Sigmoid colon (tissue), 7 donors: ENCODE measurements at places on chromosomes 12 and 14. TPM values are rescaled to one million over a fixed set of nuclear protein-coding genes. Genes with fewer than 3 reads are reported as not detected.
A peak's percentile ranks its signal among the peaks of the same experiment; 100 is the strongest.

GPATCH2L gene
- total RNA-seq, result 76.4 TPM

E2F7 gene
- total RNA-seq, result not detected

SLC15A5 gene
- total RNA-seq, result not detected

DYRK2 gene
- 17.6 TPM for total RNA-seq

CCDC184 gene
- 1.7 TPM for total RNA-seq

PPP1R12A gene
- 528 TPM for total RNA-seq

SLC38A1 gene
- total RNA-seq, result 209 TPM

DNA sequence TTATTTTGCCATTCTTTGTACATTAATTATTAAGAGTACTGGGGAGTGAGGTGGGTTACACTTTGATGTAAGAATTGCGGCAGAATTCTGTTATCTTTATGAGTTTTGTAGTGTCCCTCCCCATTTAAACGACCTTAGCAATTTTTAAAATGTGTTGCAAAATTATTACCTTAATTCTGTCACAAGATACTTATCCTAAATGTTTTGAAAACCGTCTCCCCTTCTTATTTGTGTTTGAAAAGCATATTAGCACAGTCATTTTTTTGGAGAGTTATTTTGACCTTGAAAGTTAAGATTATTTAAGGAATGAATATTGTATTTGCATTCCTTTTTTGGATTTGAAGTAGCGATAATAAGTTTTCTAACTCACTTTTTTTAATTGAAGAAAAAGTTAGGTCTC, 2.2 kb downstream of the ARHGAP5 start:
- DNase-seq, result no peak

DNA sequence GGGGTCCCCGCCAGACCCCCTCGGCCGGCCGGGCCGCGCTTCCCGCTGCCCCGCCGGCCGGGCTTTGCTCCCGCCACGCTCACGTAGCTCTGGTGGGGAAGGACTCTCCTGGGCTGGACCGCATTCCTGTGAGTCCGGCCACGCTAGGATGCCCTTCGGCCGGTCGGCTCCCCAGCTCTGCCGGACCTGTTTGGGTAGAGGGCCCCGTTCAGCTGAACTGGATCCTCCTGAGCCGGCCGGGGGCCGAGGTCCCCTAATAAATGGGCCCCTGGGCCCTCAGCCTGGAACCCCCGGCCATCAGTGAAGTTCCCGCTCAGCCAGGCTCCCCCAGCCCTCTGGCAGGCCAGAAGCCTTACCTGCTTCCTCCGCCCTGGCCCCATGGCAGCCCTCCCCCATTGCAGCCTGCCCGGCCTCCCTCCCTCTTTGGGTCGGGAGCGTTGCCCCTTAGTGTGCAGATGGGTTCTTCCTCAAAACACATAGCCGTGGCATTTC, 593 bp downstream of the UNC119B start:
- DNase-seq, result peak; percentile 67

- no peak for DNase-seq
These were observed 849 bp upstream of the PLD4 start for GRCh38 chr14:104923640-104924420.

- no peak for DNase-seq
These were observed 614 bp upstream of the NACA start for GRCh38 chr12:56725723-56726102.

DNA sequence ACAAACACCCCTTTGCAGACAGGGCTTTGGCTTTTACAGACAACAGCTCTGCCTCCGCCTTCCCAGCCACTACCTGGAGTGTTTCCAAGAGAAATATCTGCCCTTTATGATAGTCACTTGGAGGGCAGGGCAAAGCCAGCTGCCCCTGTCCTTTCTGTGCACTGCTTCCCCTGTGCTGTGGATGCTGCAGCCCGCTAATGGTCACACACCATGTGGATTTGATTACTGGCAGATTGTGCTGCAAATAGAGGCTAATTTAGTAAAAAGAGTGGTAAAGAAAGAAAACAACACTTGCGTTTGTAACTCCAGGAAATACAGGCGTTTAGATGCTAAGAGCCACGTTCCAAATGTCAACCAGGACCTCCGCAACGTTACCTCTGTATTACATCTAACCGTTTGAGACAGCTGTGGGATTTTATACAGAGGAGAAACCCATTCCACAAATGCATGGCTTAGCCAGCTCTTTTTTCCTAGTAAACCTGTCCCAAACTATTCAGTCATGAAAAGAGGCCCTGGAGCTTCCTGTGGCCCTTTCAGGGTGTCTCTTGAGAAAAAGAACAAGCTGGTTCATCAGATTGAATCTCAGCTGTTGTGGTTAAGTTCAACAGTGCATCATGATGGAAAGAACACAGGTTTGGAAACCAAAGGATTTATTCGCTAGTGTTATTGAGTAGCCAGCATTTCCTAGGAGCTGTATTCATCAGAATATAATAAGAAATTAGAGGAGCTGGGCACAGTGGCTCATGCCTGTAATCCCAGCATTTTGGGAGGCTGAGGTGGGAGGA, 30.1 kb upstream of the PWP1 start:
- no peak for DNase-seq

DNA sequence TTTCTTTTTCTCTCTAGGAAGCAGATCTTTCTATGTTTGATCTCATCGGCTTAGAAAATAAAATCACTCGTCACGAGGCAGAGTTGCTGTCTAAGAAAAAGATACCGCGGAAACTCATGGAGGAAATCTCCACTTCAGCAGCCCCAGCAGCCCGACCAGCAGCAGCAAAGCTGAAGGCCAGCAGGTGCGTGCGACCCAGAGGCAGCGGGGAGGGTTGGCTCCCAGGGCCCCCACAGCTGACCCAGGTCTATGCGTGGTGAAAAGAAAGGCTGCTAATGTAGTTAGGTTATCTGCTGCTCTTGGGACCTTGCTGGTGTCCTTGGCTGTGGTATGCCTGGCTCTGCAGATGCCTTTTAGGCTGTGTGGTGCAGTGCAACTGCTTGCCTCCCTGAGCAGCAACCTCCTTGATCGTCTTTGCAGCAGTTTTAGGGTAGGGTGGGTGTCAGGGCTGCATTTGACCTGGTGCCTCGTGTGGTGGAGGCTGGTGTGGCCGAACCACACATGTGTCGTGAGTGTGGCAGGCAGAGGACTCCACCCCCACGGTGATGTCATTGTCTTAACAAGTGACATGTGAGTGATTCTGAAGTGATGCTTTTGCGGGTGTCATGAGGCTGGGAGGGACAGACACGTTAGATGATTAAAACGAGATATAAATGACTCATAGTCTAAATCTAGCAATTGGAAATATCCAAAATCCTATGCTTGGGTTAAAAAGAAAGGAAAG, 68.6 kb downstream of the EP400 start:
- DNase-seq, result no peak

DNA sequence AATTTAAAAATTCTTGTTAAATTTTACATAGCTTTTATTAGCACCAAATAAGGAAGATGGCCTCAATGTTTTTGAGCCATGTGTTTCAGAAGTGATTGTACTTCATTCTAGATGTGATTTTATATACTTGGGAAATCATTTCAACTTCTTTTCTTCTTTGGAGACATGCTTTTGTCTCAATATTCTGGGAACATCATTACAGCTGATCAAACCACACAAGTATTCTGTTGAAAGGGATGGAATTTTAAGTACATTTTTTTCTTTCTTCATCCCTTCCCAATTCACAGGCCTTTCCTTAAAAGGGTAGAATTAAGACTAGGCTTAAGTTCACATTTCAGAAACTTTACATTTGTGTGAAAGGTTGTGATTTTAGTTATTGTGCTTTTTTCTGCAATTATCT, 66.4 kb downstream of the PAPOLA start:
- no peak for DNase-seq

DNA sequence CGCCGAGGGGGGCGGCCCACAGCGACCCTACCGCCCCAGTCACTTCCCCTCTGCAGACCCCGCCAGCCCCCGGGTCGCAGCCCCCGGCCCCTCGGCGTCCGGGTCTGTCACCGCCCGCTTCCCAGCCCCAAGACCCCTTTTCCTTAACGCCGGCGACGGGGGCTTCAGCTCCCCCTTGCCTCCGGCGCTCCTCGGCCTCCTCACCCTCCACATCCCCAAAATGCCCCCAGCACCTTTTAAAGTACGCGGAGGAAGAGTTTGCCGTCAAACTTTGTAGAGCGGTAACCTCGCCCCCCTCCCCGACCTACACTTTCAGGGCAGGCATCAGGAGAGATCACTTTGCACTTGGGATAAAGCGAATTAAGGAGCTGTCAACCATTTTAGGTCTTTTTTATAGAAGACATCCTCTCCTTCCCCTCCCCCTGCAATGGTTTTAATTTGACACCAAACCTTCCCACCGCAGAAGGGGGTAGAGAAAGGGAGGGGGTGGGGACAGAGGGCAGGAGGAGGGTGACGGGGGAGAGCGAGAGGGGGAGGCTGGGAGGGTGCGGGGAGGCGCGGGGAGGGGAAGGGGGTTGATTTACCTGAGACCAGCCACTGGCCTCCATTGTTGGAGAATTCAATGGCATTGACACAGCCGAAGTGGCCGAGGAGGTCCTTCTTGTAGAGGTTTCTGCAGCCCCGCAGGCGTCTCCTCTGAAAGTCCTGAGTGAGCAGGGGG, 578 bp downstream of the DCAF5 start:
- DNase-seq, result no peak

DNA sequence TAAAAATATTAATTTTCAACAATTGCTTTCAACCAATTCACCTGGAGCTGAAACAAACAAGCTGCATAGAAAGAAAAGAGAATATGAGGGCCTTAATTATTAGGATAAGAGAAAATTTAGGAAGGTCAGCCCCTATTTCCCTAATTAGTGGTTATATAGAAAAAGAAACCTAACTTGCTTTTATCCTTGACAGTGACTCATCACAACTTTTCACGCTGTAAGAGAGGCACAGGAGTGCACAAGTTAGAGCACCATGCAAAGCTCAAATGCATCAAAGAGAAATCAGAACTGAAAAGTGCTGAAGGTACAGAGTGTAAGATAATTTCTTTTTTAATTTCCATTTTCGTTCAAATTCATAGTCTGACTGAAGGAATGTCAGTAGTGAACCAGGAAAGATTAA, 4.7 kb downstream of the CLEC4D start:
- DNase-seq, result no peak

GRCh38 chr12:120119271-120119973, 2.9 kb upstream of the RAB35 start:
- no peak for DNase-seq

GRCh38 chr14:21309238-21309636, 29.4 kb downstream of the RPGRIP1 start:
- DNase-seq, result no peak

DNA sequence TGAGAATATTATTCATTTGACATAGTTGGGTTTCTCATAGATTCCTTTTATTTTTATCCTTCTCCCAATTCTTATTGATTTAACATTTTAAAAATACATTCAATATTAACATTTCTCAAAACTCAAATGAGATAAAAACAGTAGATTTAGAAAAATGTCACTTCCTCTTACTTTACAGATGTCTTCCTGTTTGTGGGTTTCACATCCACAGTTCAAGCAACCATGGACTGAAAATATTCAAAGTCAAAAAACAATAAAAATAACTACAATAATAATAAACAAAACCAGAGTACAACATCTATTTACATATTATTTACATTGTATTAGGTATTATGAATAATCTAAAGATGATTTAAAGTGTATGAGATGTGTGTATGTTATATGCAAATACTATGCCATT, 111.3 kb upstream of the SLC16A7 start:
- DNase-seq, result no peak

- DNase-seq, result no peak
These were observed 27.1 kb downstream of the PLEKHG7 start for GRCh38 chr12:92729773-92730305.

- peak; percentile 83 for DNase-seq
These were observed at the start of gene PGF for GRCh38 chr14:74955229-74956026. PGF (minus strand) TSS chr14:74955597; CDS start chr14:74955242, 355 bp downstream.

DNA sequence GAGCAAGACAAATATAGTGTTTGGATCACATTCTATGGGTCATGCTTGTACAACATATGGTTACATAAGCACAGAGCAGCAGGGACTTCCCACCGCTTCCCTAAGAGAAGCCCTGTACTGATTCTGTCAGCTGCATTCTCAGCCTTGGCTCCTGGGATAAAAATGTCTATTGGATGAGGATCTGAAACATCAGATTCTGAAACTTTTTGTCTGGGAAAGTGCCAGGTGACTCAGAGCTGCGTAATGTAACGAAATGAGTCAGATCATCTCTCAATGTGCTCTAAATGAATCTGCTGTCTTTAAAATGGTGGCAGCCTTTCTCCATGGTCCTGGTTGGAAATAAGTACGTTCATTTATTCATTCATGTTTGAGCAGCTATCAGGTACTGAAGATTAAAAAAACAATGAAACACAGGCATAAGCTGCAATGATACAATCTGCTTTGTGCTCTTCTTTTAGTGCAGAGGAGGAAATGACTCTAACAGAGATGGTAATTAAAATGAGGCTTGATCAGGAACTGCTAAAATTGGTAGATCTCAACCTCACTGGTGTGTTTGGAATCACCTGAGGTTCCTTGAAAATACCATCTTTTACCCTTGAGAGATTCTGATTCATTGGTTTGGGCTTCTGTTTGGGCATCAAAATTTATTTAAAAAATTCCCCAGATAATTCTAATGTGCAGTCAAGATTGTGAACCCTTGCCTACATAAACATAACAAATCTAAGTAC, 99.1 kb upstream of the NAP1L1 start:
- no peak for DNase-seq

DNA sequence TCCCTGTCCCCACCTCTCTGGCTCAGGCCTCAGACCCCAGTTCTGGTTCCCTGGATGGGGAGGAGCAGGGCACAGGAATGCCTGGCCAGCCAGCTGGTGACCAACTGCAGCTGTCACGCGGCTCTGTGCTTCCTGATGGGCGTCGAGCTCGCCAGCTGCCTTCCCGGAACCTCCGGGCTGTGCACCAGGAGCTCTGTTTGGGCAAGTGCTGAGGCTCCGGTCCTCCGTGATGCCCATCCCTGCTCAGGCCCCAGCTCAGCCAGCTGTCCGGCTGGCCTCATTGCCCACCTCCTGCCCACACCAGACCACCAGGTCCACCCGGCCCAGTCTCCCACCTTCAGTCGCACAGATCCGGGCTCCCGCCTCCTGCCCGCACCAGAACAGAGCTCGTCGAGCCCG, 4.8 kb downstream of the IFFO1 start:
- peak; percentile 88 for DNase-seq

- DNase-seq, result no peak
These were observed 66.4 kb upstream of the FLRT2 start for GRCh38 chr14:85463512-85463911.

- DNase-seq, result no peak
These were observed 113.6 kb downstream of the TAOK3 start for GRCh38 chr12:118259079-118259478.

- no peak for DNase-seq
These were observed 177.9 kb downstream of the PPM1H start for GRCh38 chr12:62757048-62757447.

DNA sequence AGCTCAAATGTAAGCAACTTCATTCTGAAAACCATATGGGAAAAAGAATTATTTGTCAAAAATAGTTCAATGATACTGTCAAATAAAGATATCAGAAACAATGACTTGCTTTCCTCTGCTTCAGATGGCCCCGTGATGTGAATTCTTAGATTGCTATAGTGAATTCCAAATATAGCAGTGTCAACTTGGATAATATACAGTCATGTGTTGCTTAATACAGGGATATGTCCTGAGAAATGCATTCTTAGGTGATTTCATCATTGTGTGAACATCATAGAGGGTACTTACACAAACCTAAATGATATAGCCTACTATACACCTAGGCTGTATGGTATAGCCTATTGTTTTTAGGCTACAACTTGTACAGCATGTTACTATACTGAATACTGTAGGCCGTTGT, 108.7 kb upstream of the MIS18BP1 start:
- DNase-seq, result no peak
